ENCODE measurements at places on chromosomes 7 and 10.
A peak's percentile ranks its signal among the peaks of the same experiment; 100 is the strongest.

DNA sequence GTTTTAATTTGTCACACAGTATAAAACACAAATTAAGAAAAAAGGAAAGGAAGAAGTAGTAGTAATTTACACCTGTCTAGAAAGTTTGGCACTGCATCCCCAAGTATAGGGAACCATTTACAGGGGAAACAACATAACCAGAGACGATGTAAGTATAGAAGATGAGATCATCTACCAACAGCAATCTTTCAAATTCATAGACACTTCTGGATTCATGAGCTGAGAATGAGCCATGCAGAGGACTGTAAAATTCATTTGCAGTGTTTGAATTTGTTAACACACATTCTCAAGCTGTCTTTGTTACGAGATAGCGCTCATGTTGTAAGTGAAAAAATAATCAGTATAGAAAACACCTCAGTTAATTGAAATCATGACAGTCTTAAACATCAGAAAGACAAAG lies 337.0 kb upstream of the MEOX2 start:
- DNase-seq, result no peak

DNA sequence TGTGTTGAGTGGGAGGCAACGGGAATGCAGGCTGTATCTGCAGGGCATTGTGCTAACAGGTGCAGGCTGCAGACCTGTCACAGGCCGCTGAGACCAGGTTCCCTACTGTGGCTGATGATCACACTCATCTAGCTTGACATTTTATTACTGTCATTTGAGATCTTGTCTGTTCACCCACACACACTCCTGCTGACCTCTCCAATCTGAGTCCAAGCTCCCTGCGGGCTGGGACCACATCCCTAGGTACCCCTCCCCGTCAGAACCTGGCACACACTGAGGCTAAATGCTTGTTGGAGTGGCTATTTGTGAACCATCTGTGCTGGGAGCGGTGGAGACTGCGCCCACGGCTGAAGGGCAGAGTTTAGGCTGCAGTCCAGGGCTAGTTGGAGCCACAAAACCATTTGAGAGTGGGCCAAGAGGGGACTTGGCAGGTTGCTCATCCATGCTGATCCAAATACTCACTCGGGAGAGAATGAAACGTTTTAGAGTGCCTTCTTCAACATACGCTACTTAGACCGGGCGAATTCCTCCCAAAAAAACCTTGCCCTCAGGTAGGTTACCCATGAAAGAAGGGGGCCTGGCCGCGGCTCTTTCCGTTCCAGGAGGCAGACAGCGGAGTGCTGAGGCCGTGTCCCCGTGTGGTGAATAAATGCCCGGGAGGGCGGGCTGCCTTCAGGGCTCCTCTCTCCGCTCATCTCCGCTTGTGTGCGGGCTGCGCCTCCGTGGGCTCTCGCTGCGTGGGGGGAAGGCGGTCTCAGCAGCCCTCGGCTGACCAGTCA lies 164.4 kb downstream of the RGS10 start:
- no peak for DNase-seq

- DNase-seq, result no peak
These were observed 10.7 kb downstream of the GRK5 start for GRCh38 chr10:119217991-119218490.

DNA sequence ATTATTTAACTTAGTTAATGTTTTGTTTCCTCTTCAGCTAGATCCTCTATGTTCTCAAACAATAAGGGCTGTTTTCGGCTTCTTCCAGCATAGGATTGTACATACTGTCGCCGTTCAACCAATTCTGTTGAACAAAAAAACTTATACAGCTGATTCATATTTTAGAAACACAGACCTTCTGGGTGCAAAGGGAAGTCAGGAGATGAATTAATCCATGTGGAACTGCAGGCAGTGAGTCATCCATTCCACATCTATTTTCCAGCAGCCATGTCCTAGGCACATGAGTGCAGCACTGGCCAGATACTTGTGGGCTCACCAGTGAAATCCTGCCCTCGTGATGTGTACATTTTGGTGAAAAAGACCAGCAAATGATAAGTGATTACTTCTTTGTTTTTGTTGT lies 163.2 kb downstream of the JAZF1 start:
- DNase-seq, result no peak

- no peak for DNase-seq
These were observed 50.4 kb downstream of the CPEB3 start for GRCh38 chr10:92240289-92241157.

- DNase-seq, result no peak
These were observed 105.7 kb upstream of the INHBA start for GRCh38 chr7:41808541-41808940.

GRCh38 chr7:120114626-120115025 lies 158.3 kb upstream of the KCND2 start:
- DNase-seq, result no peak

GRCh38 chr10:78254013-78254412 lies 220.3 kb downstream of the RPS24 start:
- DNase-seq, result no peak

DNA sequence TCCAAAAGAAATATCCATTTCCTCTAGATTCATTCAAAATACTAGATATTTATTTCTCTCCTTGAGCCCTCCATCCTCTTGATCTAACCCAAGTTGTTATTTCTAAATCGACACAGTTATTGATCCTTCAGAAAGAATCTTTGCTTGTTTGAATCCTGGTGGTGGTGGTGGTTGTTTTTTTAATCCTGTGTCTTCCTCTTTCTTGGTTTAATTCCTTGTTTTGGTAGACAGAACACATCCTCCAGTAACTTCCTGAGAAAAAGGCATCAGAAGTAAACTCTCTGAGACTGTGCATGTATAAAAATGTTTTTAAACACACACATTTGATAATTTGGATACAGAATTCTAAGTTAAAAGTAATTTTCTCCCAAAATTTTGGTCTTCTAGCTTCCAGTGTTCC lies 49.9 kb downstream of the SIRT1 start:
- no peak for DNase-seq

DNA sequence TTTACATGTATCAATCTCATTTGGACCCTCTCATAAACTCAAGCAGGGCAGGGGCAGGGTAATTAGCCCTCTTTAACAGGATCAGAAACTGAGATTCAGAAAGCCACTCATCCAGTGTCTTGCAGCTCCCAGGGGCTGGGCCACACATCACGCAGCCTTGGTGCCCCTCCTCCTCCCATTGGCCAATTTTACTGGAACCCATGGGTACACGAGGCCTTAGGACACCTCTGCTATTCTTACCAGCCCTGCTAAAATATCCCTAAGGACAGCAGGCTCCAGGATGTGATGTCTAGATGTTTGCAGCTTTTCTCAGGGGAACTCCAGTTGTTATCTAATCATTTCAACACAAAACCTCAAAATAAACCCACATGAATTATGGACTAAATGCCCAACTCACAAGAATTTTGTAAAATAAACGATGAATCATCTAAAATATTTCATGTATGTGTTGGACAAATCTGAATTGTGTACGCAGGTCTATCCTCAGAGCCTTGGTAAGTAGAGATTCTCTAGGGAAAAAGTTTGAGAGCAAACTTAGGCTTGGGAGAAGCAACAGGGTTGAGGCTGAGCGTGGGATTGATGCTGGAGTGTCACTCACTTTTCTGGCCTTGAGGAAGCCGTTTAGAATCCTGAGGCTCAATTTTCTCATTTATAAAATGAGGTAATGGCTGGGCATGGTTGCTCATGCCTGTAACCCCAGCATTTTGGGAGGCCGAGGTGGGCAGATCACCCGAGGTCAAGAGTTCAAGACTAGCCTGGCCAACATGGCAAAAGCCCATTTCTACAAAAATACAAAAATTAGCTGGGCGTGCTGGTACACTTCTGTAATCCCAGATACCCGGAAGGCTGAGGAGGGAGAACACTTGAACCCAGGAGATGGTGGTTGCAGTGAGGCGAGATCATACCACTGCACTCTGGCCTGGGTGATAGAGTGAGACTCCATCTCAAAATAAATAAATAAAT lies 69.7 kb upstream of the TNS3 start:
- no peak for DNase-seq

DNA sequence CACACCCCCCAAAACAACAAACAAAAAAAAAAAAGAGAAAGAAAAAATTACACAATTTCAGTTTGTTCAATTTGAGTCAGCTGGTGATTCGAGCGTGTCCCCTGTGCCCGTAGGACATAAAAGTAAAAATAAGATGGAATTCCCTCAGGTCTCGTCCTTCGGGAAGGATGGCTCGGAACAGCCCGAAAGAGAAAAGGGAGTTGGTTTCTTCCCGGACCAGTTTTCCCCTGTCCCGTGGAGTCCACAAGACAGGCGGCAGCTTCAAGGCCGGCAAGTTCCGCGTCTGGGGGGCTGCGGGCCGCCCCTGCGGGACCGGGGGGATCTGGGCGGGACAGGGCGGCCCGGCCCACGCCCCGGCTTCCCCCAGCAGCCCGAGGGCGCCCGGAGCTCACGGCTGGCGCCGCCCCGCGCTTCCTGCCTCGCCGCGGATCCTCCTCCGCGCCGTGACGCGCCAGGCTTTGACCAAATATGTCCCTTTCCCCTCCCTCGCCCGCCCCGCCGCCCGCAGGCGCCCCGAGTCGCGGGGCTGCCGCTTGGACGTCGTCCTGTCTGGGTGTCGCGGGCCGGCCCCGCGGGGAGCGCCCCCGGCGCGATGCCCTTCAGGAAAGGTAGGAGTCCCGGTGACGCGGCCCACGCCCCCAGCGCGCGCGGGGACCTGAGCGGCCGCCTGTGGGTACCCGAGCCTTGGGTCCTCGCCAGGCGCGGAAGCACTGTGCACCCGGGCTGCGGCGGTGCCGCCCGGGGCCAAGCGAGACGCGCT lies 55.8 kb downstream of the RBM17 start:
- DNase-seq, result peak; percentile 85

DNA sequence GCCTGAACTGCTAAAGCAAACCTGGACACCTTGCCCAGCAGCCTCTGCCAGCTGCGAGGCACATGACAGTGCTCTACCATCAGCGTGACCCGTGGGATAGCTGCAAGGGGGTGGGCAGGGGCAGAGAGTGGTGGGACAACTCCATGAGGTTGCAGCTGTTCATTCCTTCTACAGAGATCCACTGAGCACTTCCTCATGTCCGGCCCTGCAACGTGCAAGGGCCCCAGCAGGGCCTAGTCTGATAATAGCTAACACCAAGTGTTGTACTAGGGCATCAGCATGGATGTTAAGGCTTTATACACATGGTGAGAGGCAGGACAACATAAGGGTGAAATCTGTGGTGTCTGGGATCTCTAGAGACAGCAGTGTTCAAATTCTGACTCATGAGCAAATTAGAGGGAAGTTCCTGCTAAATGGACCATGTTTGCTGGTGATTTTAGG lies 14.3 kb downstream of the NOD1 start:
- no peak for DNase-seq

DNA sequence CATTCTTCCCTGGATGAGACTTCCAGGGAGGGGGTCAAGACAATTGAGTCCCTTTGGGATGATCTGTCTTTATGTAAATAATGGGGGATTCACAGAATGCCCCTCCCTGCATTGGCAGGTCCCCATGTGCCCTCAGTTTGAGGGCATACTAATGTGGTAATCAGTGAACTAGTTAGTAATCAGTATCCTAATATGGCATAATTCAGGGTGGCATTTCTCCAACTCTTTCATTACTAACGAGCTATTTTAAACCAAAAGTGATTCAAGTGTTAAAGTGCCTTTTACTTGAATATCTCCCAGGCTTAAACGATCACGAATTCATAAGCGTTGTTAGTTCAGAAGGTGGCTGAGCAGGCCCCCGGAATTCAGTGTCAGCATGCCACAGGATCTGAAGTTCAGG lies 1.6 kb upstream of the DNAJB6 start:
- no peak for DNase-seq

- no peak for DNase-seq
These were observed 184.6 kb upstream of the PLXNA4 start for GRCh38 chr7:132760866-132761265.

GRCh38 chr7:82183634-82184033 lies 259.9 kb downstream of the CACNA2D1 start:
- DNase-seq, result no peak

GRCh38 chr7:29105191-29105590 lies 41.1 kb downstream of the CPVL start:
- no peak for DNase-seq

GRCh38 chr7:78151229-78151628 lies 352.7 kb downstream of the PHTF2 start:
- DNase-seq, result no peak

- no peak for DNase-seq
These were observed 3.3 kb downstream of the COL26A1 start for GRCh38 chr7:101365956-101366355.

DNA sequence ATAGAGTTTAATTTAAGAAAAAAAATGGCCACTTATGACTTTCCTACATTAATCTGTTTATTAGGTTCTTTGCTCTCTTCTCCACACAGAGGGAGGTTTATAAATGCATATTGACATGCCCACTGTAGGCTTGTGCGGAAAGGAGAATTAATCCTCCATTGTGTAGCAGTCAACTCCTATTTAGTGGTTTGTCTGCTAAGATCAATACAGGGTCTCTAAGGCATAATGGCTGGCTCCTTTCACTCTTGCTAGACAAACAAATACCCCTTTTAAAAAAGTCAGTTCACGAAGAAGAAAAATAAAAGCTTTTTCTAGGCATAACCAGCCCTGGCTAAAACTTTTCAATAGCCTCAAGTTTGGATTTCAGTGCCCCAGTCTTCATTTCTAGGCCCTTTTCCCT lies 141.6 kb downstream of the TSPAN12 start:
- DNase-seq, result no peak

GRCh38 chr10:31399631-31400030 lies 80.6 kb downstream of the ZEB1 start:
- DNase-seq, result no peak

- no peak for DNase-seq
These were observed 57.2 kb downstream of the C7orf25 start for GRCh38 chr7:42854571-42855118.

DNA sequence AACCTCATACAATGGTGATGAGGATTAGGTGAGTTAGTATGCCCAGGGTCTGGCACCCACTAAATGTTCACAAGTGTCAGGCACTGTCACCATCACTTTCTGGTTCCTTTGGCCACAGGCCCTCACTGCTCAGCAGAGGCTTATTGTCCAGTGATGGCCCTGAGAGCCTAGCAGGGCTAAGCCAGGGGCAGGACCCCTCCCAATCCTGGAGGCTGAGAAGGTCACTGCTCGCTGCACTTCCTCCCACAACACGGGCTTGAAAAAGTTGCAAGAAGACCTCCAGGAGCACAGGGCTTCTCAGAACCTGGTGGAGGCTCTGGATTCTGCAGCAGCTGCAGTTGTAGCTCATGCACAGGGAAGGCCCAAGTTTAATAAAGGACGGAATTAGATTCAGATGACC lies 48.1 kb downstream of the DRGX start:
- DNase-seq, result no peak

- no peak for DNase-seq
These were observed 213.6 kb upstream of the INHBA start for GRCh38 chr7:41916450-41916927.

DNA sequence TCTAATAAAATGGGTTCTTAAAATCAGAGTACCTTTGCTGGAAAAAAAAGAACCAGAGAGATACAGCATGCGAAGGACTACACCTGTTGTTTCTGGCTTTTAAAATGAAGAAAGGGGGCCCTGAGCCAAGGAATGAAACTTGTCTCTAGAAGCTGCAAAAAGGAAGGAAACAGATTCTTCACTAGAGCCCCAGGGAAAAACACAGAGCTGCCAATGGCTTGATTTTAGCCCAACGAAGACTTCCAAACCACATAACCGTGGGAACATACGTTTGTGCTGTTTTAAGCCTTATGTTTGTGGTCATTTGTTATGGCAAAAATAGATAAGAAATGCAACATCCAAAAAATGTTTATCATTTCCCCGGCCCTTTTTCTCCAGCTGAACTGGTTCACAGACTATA lies 780.0 kb downstream of the SORCS1 start:
- no peak for DNase-seq

- DNase-seq, result no peak
These were observed 59.9 kb downstream of the SUGCT start for GRCh38 chr7:40194745-40195144.

- no peak for DNase-seq
These were observed 578.2 kb downstream of the PARD3 start for GRCh38 chr10:34236931-34237330.

GRCh38 chr10:8045726-8046494 lies 8.6 kb upstream of the GATA3 start:
- DNase-seq, result no peak
